ENCODE measurements at places on chromosomes 2 and 18. TPM values are rescaled to one million over a fixed set of nuclear protein-coding genes. Genes with fewer than 3 reads are reported as not detected.

- H3K4me3 ChIP-seq = no peak overlapping the region
- H3K36me3 ChIP-seq = no peaks in the 10 kb centered on the region
- no peaks in the 10 kb centered on the region for H3K27me3 ChIP-seq
- H3K27ac ChIP-seq = no peak overlapping the region
- no peaks in the 10 kb centered on the region for H3K4me1 ChIP-seq
Measured at GRCh38 chr18:58113337-58113736, 69.3 kb downstream of the NEDD4L start.

DNA sequence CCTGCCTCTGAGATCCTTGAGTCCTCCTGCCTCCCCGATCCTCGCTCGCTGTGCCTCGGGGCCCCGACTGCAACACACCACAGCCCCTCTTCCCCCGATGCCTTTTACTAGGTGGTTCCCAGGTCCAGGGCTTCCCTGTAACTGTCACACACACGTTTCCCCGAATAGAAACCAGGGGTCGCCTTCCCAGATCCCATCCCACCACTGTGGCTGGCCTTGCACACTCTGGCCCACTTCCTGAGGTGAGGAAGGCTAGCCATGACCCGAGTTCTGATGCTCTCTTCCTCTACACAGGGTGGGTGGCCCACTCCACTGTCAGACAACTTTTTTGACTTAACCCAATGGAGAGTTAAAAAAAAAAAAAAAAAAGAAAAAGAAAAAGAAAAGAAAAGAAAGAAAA lies 139.6 kb upstream of the ASB18 start:
- H3K4me1 ChIP-seq = no peaks in the 10 kb centered on the region
- no peak overlapping the region for H3K4me3 ChIP-seq
- H3K27ac ChIP-seq = no peak overlapping the region
- no peaks in the 10 kb centered on the region for H3K27me3 ChIP-seq

- no peak for DNase-seq
- no peak overlapping the region for H3K4me3 ChIP-seq
- peaks cover 6% of the 10 kb centered on the region for H3K4me1 ChIP-seq
- no peaks in the 10 kb centered on the region for H3K27me3 ChIP-seq
- no peak overlapping the region for H3K27ac ChIP-seq
Measured at GRCh38 chr2:234091432-234091879, 41.0 kb downstream of the SPP2 start.

DNA sequence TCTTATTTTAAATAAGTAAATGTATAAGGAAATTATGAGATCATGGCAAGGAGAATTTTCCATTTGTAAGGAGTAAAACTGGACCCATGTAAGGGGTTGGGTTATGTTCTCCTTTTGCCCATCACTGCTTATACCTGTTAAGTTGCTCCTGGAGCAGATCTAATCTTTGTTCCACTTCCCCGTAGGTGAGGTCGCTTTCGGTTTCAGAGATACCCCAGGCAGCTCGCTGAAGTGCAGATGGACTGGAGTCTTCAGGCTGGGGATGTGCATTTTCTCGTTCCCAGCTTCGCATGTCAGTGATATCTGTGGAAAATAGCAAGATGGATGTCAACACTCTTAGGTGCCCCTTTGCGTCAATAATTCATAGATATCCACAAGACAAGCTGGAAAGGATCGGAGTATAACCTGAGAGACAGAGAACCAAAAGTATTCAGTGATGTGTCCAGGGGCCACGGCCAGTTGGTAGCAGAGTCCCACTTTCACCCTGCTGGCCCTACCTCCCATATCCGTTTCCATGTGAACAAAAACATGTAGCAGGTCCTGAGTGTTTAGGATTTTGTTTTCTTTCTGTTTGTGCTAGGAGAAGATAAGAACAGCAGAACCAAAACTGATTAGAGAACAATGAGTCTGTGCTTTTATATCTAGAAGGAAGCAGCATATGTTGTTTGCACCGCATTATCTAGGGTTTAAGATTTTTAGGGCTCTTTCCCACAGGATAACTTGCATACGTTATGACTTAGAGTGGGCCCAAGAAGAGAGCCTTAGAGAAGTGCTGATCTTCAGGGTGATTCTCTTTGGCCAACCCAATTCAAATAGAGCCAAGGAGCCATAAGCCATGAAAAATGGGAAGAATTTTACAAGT lies 36.0 kb downstream of the GCA start:
- H3K4me3 ChIP-seq = no peak overlapping the region
- no peaks in the 10 kb centered on the region for H3K4me1 ChIP-seq
- H3K27me3 ChIP-seq = no peaks in the 10 kb centered on the region
- DNase-seq = no peak
- no peak overlapping the region for H3K27ac ChIP-seq

The GALNT3 gene
- polyA plus RNA-seq = 0.05 TPM

The ODC1 gene
- polyA plus RNA-seq = 253 TPM

The CREG2 gene
- polyA plus RNA-seq = 1.4 TPM

The FOXI3 gene
- 0.02 TPM for polyA plus RNA-seq

The MOCOS gene
- polyA plus RNA-seq = 1.2 TPM

The KCNIP3 gene
- polyA plus RNA-seq = 1.6 TPM
